ENCODE measurements at places on chromosomes 6 and 20. TPM values are rescaled to one million over a fixed set of nuclear protein-coding genes. Genes with fewer than 3 reads are reported as not detected.

The F13A1 gene
- total RNA-seq, result 43.3 TPM

DNA sequence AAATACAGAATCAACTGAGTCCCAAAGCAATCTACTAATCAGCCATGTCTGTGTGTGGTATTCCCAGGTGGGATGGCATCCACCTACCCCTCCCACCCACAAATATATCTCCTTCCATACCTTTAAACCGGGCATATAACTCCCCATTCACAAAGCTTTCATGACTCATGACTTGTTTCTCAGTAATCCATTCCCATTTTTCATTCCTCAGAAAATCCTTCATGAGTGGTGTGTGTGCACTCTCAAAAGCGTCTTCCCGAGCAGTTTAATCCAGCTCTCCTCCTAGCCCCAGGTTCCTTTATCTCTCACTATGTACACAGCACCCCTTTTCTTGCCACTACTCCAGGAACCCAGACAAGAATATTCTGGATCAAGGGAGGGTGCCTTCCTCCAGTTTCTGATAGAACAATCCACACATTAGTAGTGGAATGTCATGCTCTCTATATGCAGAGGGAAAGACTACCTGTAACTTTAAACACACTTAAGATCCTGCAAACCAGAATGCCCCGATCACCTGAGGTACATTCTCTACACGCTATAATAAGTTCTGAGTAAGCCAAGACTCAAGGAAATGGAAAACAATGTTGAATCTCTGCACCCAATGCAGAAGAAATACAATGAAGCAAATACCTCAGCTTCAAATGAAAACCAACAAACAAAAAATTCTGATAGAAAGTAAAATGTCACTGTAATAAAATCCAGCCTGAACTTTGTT, 55.7 kb upstream of the IPCEF1 start:
- DNase-seq, result no peak

GRCh38 chr20:24892522-24892921, 56.5 kb upstream of the CST7 start:
- DNase-seq, result no peak

DNA sequence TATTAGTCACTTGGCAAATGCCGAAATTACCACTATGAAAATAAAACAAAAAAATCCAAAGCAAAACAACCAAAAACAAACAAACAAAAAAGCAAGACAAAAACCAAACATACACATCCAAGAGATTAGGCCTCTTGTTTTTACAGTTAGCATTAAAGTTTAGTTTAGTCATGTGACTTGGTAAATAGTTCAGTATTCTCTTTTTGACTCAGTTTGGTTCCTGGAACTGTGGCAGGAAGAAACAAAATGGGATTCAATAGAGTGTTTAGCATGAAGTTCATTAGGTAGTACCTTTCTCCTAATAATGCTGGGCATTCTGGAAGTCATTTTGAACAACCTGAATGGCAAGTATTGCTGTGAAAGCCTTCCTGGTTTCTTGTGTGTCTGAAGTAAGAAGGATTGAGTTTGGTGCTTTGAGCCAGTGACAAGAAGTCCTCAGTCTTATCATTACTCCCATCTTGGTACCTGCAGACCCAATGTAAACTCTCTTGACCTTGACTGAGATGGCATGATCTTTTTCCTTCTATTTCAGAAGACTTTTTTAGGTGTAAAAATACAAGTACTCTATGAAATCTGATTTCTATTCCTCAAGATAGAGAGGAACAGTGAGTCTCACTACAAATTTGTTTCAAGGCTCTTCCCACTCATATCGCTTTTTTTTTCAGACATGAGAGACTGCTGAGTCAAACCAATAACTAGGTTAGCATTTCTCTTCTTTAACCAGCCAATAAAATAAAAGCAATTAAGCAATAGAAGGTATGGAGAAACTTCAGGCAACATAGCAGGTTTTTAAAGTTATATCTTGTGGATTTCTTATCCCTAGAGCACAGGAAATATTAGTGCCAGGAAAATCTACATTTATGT, 223.6 kb upstream of the PREP start:
- no peak for DNase-seq

DNA sequence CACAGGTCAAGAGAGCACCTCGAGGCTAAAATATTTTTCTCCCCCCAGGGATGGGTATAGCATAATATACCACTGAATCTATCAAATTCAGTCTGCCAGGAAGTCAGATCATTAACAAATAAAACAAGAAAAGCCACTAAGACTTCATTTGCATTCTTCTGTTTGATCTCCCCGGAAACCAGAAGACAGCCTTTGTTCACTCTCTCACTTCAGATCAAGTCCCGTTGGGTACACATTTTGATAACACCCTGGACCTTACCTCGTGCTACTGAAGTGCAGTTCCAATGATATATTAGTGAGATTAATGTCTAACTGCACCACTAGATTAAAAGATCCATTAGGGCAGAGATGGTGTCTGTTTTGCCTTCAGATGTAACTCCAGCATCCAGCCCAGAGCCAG, 157.7 kb upstream of the B3GAT2 start:
- DNase-seq, result no peak
